ENCODE measurements at places on chromosomes 6 and 20. TPM values are rescaled to one million over a fixed set of nuclear protein-coding genes. Genes with fewer than 3 reads are reported as not detected.
A peak's percentile ranks its signal among the peaks of the same experiment; 100 is the strongest.

DNA sequence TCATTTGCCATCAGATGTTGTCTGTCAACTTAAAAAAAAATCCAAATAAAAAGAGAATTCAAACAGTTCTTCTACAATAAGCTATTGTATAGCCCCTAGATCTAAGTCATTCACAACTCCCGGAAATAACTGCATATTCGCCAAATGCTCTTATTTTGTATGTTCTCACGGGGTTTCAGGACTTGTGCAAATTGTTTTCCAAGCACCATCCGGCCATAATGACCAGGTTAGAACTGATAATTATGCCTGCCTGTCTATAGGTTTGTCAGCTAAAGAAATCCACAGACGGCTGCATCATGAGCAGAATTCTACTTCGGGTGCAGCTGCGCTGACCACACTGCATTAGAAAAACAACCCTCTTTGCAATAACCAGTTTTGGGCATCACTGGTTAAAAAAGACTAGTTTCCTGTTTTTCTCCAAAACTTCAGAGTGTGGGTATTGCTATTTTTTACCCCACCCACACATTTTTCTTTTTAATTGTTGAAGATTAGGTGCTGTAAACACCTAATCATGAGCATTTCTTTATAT, 87.7 kb downstream of the HIVEP2 start:
- no peak for DNase-seq

MARCKS gene
- polyA plus RNA-seq, result 301 TPM

GRCh38 chr20:11772226-11772730, 145.4 kb upstream of the BTBD3 start:
- no peak for DNase-seq

HLA-DOA gene
- polyA plus RNA-seq, result 3.8 TPM

RIN2 gene
- polyA plus RNA-seq, result 40.5 TPM

DNA sequence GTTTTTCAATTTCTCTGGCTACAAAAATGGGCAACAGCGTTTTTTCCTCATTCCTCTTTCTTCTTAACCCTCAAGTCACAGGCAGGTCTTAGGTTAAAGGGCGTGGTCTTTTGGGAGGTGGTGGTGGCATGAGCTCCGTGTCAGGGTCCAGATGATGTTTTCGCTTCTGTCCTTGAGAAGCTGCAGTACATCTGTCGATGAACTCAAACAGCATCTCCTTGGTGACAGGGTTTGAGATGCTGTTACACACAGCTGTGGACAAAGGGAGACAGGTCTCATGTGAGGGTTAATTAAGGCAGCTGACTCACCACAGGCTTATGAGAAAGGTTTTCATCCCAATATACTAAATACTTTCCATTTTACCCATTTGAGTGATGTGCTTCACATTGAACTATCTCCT, 350.8 kb downstream of the RNGTT start:
- DNase-seq, result no peak

TSPO2 gene
- polyA plus RNA-seq, result 1.1 TPM

ABHD16A gene
- polyA plus RNA-seq, result 70.9 TPM

DNA sequence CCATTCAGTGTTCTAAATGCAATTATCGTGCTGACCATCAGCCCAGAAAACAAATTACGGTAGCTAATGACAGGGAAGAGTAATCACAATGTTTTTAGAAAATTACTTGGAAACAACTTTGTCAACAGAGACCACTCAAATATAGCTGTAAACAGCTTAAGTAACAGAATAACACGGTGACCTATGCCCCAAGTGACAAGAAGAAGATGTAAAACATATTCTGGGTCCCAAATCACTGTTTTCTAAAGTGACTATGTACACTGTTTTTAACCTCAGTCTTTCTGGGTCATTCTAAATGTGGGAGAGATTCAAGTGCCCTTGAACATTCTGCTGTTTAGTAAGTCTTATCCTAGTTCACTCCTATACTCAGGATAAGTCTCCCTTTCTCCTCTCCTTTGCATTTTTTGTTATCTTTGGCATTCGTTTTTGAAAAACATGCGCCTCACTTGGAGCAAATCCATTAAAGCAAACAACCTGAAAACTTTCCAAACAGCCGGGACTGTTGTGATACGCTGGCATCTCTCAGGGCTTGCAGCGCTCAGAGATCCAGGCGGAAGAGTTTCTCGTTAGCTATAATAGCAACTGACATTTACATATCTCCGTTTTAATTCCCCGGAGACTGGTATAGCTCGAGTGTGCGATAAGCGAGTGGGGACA, 114.5 kb upstream of the SOX4 start:
- peak; percentile 56 for DNase-seq

- peak; percentile 45 for DNase-seq
Measured at GRCh38 chr20:52150440-52151258, 40.9 kb downstream of the ZFP64 start.

- DNase-seq, result no peak
Measured at GRCh38 chr6:25623879-25624278, 28.1 kb upstream of the SCGN start.

- DNase-seq, result peak; percentile 25
Measured at GRCh38 chr6:167907837-167908681, 81.3 kb downstream of the AFDN start.

- no peak for DNase-seq
Measured at GRCh38 chr6:16684896-16685554, 76.2 kb downstream of the ATXN1 start.

DNA sequence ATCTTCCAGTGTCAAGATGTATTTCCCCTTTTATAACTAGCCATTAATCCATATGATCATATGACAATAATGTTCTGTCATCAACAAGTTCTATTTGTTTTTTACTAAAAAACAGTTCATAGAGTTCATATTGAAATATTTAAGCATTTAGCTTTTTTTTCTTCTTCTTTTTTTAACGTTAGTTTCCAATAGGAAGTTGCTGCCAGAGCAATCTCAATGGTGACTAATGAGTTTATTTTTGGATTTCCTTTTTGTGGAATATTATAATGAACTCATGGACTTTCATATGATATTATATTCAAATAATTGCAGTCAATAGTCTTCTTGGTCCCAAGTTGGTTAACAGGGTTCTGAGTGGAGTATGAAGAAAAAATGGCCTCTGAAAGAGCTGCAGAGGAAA, 343.3 kb downstream of the BCKDHB start:
- no peak for DNase-seq

OR2B6 gene
- polyA plus RNA-seq, result 0.20 TPM

- no peak for DNase-seq
Measured at GRCh38 chr6:143348531-143348930, 102.0 kb downstream of the ADAT2 start.

SAMD3 gene
- 1.4 TPM for polyA plus RNA-seq

- DNase-seq, result no peak
Measured at GRCh38 chr6:20402342-20403069, 827 bp downstream of the E2F3 start.

GRCh38 chr6:67916399-67916798, 718.7 kb upstream of the ADGRB3 start:
- DNase-seq, result no peak

DCDC2 gene
- polyA plus RNA-seq, result 96.5 TPM
